ENCODE measurements at places on chromosomes 12 and 14.

DNA sequence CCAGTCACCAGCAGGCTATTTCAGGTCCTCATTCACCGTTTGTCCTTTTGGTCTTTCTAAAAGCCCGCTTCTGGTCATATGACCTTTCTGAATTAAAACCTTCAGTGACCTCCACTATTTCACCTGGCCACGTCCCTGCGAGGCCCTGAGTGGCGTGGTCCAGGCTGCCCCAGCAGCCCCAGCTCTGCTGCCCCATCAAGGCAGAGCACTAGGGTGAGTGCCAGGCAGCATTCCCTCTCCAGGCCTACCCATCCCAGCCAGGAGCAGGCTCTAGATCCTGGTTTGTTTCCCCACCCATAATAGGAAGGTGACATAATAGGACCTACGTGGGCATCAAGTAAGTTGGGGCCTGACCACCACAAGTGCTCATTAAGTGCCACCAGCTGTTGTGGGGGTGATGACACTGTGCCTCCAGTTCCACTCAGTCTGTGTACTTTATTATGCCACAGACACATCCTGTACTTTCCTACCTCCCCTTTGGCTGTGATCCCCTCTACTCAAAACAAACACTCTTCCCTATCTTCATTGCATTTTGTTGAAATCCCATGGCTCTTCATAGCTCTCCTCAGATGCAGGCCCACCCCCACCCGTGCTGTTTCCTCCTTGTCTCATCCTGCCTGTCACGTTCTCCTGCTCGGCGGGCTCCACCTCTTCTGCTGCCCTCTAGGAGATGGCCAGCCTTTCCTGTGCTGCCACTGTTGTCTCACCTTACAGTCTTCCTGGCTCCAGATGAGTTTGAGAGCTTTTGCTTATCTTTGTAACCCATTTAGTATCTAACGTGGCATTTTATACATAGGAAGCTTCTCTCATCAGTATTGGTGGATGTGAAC, 21.4 kb downstream of the CKB start:
- no peak for DNase-seq

DNA sequence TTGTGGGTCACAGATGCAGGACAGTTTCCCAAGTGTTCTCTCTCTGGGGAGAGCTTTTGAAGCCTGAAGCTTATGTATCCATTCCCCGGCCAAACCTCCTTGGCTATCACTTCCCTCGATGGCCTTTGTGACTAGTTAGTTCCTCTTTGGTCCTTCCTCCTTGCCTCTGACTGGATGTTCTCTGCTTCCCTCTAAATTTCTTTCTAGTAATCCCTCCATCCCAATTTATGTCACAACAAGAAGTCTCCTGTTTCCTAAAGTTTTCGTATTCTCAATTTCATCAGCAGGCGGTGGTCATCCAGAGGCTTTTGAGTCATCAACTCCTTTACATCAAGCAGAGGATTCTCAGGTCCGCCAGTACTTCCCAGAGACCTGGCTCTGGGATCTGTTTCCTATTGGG, 27.5 kb downstream of the A2ML1 start:
- DNase-seq, result no peak

GRCh38 chr12:63904653-63905052, 60.2 kb downstream of the SRGAP1 start:
- no peak for DNase-seq

DNA sequence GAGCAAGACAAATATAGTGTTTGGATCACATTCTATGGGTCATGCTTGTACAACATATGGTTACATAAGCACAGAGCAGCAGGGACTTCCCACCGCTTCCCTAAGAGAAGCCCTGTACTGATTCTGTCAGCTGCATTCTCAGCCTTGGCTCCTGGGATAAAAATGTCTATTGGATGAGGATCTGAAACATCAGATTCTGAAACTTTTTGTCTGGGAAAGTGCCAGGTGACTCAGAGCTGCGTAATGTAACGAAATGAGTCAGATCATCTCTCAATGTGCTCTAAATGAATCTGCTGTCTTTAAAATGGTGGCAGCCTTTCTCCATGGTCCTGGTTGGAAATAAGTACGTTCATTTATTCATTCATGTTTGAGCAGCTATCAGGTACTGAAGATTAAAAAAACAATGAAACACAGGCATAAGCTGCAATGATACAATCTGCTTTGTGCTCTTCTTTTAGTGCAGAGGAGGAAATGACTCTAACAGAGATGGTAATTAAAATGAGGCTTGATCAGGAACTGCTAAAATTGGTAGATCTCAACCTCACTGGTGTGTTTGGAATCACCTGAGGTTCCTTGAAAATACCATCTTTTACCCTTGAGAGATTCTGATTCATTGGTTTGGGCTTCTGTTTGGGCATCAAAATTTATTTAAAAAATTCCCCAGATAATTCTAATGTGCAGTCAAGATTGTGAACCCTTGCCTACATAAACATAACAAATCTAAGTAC, 99.1 kb upstream of the NAP1L1 start:
- no peak for DNase-seq

DNA sequence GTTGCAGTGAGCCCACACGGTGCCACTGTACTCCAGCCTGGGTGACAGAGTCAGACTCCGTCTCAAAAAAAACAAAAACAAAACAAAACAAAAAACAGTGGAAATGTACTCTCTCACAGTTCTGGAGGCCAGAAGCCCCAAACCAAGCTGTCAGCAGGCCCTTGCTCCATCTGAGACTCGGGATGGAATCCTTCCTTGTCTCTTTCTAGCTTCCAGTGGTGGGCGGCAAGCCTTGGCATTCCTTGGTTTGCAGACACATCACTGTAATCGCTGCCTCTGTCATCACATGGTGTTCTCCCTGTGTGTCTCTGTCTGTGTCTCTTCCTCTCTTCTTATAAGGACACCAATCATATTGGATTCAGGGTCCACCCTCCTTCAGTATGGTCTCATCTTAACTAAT, 6.4 kb downstream of the TNS2 start:
- no peak for DNase-seq

GRCh38 chr12:131075194-131075593, 121.5 kb downstream of the ADGRD1 start:
- DNase-seq, result no peak

DNA sequence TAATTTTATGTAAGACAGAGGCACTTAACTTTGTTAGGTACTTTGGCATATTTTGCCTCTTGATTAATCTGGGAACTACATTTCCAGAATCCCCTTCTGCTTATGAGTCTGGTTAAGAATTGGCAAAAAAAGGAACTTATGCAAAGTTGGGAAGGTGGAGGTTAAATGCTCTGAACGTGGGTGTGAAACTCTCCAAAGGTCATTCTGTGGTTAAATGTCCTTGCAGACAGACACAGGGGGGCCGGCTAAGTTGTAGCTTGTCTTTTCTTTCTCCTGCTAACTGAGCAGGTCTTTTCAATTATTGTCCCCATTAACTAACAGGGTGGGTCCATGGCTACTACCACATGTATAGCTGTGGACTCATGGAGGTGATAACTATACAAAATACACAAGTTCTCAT, 248.6 kb upstream of the NOVA1 start:
- DNase-seq, result no peak

DNA sequence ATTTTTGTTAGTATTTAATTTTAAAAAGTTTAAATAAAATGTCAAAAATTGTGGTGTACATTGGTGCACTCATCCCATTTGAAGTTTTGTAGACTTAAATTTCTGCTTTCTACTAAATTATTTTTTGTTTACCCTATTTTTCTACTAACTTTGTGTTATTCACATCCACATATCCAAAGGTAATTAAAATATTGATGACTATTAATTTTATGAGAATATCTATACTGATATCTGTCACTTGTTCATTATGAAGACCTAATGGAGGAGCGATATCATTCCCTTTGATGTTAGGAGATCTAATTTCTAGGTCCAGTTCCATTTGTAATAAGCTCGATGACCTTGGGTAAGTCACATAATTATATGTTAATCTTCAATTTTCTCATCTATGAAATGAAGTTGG, 325.7 kb upstream of the STXBP6 start:
- DNase-seq, result no peak

- DNase-seq, result no peak
Observed at GRCh38 chr14:75175677-75176141, 703 bp downstream of the TMED10 start.

GRCh38 chr12:22034709-22035506, 11.1 kb upstream of the CMAS start:
- no peak for DNase-seq

DNA sequence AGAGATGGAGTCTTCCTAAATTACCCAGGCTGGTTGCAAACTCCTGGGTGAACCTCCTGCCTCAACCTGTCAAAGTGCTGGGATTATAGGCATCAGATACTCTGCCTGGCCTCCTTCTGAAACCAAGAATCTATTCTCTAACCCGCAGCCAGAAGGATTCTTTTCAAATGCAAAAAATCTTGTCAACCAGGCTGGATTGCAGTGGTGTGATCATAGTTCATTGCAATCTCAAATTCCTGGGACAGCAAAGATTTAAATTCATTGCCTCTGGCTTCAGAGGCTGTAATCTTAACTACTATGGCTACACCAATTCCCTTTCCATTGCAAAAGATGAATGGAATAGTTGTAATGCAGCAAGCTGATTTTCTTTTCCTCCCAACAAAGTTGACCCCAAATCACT, 106.3 kb upstream of the TBX3 start:
- no peak for DNase-seq

DNA sequence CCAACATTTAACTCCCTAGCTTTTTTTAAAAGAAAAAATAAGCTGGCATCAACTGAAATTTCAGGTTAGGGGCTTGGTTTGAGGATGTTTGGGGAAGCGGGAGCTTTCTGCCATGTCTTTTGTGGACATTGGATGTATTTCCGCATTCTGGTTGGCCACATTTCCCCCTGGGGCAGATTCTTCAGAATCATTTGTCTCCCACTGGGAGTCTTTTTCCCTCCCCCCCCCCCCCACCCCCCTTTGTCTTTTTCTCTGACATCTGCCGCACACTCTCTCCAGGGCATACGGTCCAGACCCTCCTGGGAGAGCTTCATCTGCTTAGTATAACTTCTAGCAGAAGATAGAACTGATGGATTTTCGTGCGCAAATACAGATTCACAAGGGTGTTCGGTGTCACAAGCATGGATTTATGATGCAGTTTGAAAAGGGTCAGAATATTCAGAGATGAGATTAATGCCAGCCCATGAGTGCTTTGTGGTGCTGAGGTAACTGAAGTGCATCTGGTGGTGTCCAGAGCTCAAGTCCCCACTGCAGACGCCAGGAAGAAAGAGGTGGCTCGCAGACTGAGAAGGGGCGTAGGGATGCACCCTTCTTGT, 40.2 kb downstream of the ETV6 start:
- no peak for DNase-seq

Data from iPS-NIHi11 (cell line).